ENCODE measurements at places on chromosomes 4 and X.
A peak's percentile ranks its signal among the peaks of the same experiment; 100 is the strongest.

DNA sequence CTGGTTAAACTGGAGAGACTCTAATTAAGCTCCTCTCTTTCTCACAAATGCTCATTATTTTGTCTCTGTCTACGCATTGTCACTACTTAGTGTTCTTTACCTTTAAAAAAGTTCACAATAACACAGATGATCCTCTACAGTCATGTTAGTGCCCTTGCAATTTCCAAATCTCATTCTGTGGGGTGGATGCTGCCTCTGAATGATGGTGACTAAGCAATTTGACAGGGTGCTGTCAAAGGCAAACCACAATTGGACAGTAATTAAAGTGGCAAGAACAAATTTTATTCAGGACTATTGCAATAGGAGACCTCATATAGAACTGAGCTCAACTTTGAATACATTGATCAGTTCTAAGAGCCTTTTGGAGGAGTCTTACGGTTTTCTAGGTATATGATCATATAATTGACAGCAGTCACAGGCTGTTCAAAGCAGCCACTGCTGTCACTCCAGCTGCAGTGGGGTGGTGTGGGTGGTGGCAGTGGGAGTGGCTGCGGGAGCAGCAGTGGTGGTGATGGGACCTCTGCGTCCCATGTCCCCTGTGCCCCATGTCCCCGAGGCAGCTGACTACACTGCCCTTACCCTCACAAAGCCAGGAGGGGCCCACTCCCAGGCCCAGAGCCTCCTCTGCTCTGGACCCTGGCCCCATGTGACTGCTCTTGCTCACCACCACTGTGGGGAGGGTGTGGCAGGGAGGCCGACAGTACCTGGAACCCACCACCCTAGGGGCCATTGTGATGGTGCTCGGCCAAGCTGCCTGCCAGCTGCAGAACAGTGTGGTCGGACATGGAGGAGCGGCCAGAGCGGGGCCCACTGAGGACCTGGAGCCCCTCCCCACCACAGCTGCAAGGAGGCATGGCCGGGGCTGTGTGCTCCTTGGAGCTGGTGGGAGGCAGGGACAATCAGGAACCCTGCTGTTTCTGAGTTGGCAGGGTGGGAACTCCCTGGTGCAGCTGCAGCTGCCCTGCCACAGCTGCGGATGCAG, 30.4 kb upstream of the PAGE1 start:
- DNase-seq, result no peak

- DNase-seq, result no peak
Measured at GRCh38 chrX:105328773-105329172, 108.3 kb upstream of the TEX13A start.

GRCh38 chrX:43615660-43616059, 40.4 kb upstream of the MAOA start:
- no peak for DNase-seq

DNA sequence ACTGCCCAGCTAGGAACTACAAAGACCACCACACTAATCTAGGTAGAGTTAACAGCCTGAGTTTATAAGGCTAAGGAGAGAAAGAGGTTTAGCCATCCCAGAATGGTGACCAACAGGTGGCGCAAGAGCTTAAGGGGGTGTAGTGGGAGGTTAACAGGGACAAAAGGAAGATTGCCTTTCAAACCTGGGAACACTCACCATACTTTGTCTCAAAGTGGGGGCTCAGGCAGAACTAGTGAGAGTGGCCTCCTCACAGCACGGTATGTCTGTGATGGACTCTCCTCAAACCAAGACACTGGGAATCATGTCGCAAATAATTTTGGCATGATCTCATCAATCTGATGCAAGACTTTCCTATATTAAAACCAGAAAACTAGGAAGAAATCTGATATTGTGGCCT, 23.4 kb downstream of the CCNI start:
- DNase-seq, result peak; percentile 18

GRCh38 chr4:185257086-185257485, 47.7 kb downstream of the SNX25 start:
- DNase-seq, result no peak
